ENCODE measurements at places on chromosomes 7 and 10.
A peak's percentile ranks its signal among the peaks of the same experiment; 100 is the strongest.

- DNase-seq, result no peak
These were observed 18.2 kb upstream of the MAGI2 start for GRCh38 chr7:79471699-79472098.

- DNase-seq, result no peak
These were observed 33.6 kb downstream of the SUFU start for GRCh38 chr10:102537367-102537766.

DNA sequence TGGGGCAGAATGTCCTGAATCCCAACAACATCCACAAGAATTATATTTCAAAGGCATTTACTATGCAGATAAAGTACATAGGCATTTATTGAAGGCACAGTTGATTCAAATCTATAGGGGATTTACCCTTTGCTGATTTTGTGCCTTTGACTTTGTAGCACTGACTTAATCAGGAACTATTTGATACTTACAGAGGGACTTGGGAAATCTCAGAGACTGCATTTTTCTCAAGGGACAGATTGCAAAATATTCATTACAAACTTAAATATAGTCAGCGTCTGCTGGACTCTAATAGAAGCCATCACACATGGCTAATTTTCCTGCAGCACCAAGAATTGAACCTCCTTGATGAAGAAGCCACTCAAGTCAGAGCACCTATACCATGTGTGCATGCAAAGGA lies 44.9 kb downstream of the FAS start:
- DNase-seq, result no peak

DNA sequence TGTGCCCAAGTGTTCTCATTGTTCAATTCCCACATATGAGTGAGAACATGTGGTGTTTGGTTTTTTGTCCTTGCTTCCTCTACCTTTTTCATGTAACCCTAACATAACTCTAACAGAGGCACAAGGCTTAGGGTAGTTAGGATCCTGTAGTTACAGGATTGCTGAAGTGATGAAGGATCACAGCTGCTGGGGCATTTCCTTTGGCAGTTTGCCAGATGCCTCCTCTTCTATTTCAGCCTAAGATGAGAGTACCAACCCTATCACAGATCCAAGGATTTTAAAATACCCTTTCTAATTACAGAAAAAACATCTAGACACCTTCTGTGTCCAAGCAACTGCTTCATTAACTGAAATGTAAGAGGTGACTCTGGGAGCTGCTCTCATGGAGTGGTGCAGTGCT lies 141.7 kb upstream of the COL1A2 start:
- DNase-seq, result no peak

- peak; percentile 5 for DNase-seq
These were observed 98.6 kb downstream of the GRK5 start for GRCh38 chr10:119305860-119306513.

DNA sequence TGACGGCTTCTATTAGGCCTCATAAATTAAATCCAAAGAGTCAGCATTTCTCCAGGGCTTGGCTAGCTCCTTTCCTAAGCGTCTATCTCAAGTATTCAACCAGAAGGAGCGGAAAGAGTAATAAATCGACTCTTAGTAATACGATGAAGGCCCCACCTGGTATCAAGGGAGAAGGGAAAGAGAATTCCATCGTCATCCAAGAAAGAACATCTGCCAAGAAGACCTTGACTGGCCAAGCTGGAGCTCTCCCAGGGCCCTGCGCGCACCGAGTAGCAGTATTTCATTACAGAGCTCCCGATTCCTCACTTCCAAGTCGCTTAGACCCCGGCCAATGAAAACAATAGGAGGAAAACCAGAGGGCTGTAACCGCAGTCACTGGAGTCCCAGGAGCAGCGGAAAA lies 178.0 kb upstream of the FRMD4A start:
- no peak for DNase-seq

Data from C1 segment of cervical spinal cord (tissue), 14 donors.